ENCODE measurements at places on chromosomes 12 and 14. TPM values are rescaled to one million over a fixed set of nuclear protein-coding genes. Genes with fewer than 3 reads are reported as not detected.
A peak's percentile ranks its signal among the peaks of the same experiment; 100 is the strongest.

DNA sequence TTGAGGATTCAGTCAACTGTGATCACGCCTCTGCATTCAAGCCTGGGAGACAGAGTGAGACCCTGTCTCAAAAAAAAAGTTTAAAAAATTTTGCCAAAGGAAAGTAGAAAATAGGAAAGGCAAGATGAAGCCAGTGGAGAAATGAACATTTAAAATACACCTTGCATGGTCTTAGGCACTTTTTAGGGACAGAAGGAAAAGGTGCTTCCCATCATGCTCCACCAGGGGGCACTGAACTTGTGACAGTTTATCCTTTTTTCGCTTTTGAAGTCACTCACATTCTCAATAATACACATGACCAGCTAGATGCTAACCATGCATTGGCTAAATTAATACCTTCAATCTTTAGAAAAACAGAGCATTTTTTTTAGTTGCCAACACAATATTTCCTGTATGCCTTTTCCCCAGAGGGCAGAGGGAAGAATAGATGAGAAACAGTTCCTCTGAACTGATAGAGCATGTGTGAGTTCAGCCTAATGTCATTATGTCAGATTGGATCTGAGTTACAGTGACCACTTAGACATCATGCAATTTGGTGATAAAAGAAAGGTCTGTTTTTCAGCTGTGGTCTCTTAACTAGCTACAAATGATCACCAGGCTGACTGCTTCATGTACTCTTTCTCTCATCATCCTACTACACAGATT lies 221.8 kb upstream of the SSTR1 start:
- no peak for DNase-seq

- peak; percentile 53 for DNase-seq
Measured at GRCh38 chr12:6058481-6059161, 65.8 kb downstream of the VWF start.

- no peak for DNase-seq
Measured at GRCh38 chr14:29857551-29857950, 70.1 kb downstream of the PRKD1 start.

GRCh38 chr12:65311260-65311659 lies 32.8 kb downstream of the MSRB3 start:
- no peak for DNase-seq

KRT83 gene
- total RNA-seq = not detected

DNA sequence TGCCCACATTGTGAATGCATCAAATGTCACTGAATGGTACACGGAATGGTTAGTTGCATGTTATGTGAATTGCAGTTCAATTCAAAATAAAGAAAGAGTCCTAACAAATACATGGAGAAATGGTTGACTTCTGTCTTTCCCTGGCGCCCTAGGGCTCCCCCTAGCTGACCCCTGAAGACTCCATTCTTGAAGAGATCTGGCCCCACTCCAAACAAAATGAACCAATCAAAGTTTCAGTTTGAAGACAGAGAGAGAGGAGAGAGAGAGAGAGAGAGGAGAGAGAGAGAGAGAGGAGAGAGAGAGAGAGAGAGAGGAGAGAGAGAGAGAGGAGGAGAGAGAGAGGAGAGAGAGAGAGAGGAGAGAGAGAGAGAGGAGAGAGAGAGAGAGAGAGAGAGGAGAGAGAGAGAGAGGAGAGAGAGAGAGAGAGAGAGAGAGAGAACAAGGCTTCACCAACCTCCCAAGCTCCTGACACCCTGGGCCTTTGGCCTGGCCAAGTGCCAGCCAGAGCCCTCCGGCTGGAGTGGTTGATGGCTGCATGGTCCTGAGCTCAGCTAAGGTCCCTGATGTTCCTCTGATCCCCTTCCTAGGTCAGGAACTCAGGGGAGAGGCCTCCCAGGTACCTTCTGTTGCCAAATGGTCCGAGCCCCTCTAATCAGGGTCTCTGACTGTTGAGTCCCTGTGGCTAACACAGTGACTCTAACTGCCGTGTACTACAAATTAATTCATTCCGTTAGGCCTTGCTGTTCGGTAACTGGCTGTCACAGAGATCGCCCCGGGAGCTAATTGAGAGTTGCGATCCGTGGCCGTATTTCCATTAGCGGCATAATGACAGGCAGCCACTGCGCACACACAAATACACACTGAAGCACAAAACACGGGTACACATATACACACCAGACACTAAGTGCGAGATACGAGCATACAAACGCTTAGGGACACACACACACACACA lies 188.8 kb downstream of the ESRRB start:
- DNase-seq = no peak

GRCh38 chr12:77569876-77570275 lies 260.8 kb upstream of the NAV3 start:
- no peak for DNase-seq

- DNase-seq = peak; percentile 90
Measured at GRCh38 chr14:93970965-93971634, 5.3 kb downstream of the ASB2 start.

CD69 gene
- total RNA-seq = not detected

PLA2G1B gene
- total RNA-seq = not detected

DNA sequence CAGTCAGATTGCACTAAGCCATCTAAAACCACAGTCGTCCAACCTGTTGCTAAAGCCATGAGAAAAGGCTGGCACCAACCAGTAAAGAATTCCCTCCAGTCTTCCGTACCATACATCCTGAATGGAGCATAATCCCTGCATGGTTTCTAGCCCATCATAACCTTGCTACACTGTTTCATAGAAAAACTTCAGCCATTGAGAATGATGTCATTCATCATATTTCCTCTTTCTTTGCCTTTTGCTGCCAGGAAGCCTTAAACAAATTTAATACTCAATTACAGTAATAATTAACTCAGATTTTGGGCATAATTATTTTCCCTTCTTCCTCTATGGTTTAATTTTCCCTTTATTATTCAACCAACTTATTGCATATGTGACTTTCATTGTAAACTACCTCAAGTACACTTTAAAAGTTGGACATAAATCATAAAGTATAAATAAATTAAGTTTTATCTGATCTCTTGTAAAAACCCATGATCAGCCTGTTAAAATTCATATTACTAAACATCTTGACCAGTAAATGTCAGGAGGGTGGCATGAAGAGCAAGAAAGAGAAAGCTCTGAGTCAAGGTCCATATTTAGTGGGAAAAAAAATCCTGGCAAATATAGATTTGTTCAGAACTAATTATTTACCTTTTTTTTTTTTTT lies 264.7 kb downstream of the ZFP36L1 start:
- no peak for DNase-seq

DNA sequence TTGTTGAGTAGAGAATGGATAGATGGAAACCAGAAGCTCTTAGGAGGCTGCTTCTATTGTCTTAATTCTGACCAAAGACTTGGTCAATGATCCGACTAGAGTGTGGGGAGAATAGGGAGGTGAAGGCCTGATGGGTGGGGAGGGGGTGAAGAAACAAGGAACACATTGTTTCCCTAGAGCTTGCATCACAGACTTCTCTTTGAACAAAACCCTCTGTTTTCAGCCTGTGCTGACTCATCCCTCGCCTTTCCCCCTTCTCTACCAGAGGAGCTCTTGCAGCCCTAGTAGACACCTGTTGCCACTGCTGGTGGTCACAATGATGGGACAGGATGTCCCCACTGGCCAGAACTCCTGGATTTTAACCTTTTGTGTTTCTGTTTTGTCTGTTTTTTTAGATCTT lies 46.8 kb upstream of the CISTR start:
- DNase-seq = no peak

DNA sequence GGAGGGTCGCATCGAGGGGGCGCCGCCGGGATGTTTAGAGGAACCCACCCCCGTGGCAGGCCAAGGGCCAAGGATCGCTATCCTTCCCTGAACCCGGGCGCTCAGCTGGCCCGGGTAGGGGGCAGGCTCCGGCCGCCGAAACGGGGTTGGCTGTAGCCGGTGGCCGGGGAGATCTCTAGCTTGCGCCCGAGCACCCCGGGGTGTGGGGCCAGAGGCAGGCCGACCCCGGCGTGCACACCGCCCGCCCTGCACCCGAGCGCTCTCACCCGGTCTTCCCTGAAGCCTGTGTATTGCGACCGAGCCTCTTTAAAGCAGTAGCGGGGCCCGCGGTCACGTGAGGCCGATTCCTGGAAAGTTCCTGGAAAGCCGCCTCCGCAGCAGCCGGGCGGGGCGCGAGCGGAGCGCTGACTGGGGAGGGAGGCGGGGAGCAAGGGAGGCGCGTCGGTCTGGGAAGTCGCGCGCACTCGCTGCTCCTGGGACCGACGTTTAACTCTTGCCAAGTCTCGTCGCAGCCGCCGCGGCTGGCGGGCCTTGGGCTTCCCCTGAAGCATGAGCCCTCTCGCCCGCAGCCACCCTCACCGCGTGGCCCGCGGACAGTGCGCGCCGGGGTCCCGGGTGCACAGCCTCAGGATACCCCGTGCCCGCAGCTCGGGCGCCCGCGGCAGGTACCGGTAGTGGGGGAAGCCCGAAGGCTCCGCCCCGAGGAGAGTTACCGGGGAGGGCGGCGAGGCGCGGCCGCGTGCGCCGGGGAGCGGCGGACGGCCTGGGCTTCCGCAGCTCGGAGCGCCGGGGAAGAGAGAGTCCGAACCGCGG lies 1.7 kb upstream of the SOCS2 start:
- DNase-seq = peak; percentile 98

ENDOU gene
- not detected for total RNA-seq

Data from osteoblast (primary cell).